ENCODE measurements at places on chromosomes 5 and 9.

- DNase-seq = no peak
Measured at GRCh38 chr5:167530548-167530947, 760.9 kb upstream of the WWC1 start.

DNA sequence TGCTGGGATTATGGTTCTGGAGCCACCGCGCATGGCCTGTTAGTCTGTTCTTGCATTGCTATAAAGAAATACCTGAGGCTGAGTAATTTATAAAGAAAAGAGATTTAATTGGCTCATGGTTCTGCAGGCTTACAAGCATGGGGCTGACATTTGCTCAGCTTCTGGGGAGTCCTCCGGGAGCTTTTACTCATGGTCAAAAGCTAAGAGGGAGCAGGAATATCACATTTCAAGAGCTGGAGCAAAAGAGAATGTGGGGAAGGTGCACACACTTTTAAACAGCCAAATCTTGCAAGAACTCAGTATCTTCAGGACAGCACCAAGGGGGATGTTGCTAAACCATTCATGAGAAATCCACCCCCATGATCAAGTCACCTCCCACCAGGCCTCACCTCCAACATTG is 12.1 kb downstream of the JAK2 start:
- DNase-seq = no peak

GRCh38 chr5:176400382-176401156 is 12.0 kb downstream of the HIGD2A start:
- no peak for DNase-seq

- no peak for DNase-seq
Measured at GRCh38 chr5:159051421-159052282, 48.1 kb downstream of the EBF1 start.

DNA sequence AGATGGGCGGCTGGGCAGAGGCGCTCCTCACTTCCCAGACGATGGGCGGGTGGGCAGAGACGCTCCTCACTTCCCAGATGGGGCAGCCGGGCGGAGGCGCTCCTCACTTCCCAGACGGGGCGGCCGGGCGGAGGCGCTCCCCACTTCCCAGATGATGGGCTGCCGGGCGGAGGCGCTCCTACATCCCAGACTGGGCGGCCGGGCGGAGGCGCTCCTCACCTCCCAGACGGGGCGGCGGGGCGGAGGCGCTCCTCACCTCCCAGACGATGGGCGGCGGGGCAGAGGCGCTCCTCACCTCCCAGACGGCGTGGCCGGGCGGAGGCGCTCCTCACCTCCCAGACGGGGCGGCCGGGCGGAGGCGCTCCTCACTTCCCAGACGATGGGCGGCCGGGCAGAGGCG is 140.2 kb downstream of the WDR70 start:
- no peak for DNase-seq

All from NCI-H1105 treated with DMSO at 0.1 percent for 48 hours (cell line).